Activated CD8-positive, alpha-beta memory T cell treated with anti-CD3 and anti-CD28 coated beads for 1 hour (primary cell): ENCODE measurements at places on chromosomes 6 and 20.

- no peak for DNase-seq
Observed at GRCh38 chr20:11918981-11919380, 1.3 kb downstream of the BTBD3 start.

GRCh38 chr6:127807806-127808517 is 92.9 kb downstream of the THEMIS start:
- DNase-seq = no peak

GRCh38 chr20:36312724-36313441 is 6.7 kb downstream of the DLGAP4 start:
- DNase-seq = no peak

GRCh38 chr6:20266851-20267608 is 54.8 kb upstream of the MBOAT1 start:
- no peak for DNase-seq

GRCh38 chr6:154450498-154450897 is 60.0 kb downstream of the CNKSR3 start:
- no peak for DNase-seq

DNA sequence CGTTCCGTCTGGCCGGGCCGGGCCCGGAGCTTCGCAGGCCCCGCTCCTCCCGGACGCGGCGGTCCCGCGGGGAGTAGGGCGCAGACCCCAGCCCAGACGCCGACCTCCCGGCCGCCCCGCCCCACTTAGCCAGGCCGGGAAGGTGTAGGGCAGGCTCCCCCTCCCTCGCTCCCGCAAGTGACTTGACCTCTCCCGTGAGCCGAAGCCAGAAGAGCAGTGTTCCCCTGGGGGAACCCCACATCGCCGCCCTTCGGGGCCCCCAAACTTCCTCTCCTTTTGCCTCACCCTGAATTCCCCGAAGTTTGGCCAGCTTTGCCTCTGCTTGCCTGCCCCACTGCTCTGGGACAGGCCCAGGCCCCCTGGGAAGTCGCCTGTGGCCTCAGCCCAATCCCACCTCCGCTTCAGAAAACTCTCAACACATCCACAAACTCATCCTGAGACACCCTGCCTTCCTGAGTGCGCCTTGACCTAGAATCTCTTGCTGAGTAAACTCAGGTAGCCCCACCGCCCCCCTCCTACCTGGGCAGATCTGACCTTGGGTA is 524 bp upstream of the NOL4L start:
- DNase-seq = no peak

- no peak for DNase-seq
Observed at GRCh38 chr6:4297348-4297747, 162.0 kb upstream of the ECI2 start.

- DNase-seq = no peak
Observed at GRCh38 chr6:161802231-161802630, 528.4 kb upstream of the AGPAT4 start.

DNA sequence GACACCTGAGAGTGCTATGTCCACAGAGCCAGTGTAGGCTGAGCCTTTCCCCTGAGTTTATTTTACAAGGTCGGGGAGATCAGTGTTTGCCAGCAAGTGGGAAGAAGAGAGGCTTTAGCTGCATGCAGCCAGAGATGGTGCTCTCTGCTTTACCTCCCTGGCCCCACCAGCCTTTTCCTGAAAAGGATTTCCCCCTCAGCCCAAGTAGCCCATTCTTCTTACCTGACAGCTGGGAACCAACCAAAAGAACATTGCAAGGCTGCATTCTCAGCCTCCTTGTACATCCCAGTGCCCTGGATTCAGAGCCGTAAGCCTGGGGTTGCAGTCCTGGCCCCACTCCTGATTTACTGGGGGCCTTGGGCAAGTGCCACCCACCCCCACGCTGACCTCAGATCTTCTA is 16.9 kb downstream of the SNPH start:
- no peak for DNase-seq

GRCh38 chr20:25081065-25081729 is 744 bp downstream of the VSX1 start:
- no peak for DNase-seq

- no peak for DNase-seq
Observed at GRCh38 chr6:20335872-20336271, 65.8 kb upstream of the E2F3 start.

DNA sequence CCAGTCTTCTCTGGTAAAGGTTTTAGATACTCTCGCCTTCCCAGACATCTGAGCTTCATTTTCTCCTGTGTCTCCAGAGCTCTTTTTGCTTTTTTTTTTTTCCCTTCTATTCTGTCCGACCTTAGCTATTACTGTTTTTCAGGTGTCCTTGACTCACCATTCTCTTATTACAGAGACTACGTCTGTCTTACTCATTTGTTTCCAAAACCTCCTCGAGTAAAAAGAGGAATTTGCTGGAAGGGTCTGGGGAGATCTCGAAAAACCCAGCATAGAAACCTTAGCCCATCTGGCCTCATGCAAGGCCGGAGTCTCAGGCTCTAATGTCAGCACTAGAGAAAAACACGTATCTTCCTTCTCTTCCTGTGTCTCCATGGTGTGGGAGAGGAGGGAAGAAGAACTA is 109.2 kb upstream of the CARMIL1 start:
- no peak for DNase-seq

- no peak for DNase-seq
Observed at GRCh38 chr20:39503902-39504709, 542.0 kb downstream of the DHX35 start.

GRCh38 chr20:63409066-63409833 is 48.1 kb upstream of the CHRNA4 start:
- no peak for DNase-seq

- DNase-seq = no peak
Observed at GRCh38 chr6:60671369-60671768, 1614.7 kb downstream of the KHDRBS2 start.

DNA sequence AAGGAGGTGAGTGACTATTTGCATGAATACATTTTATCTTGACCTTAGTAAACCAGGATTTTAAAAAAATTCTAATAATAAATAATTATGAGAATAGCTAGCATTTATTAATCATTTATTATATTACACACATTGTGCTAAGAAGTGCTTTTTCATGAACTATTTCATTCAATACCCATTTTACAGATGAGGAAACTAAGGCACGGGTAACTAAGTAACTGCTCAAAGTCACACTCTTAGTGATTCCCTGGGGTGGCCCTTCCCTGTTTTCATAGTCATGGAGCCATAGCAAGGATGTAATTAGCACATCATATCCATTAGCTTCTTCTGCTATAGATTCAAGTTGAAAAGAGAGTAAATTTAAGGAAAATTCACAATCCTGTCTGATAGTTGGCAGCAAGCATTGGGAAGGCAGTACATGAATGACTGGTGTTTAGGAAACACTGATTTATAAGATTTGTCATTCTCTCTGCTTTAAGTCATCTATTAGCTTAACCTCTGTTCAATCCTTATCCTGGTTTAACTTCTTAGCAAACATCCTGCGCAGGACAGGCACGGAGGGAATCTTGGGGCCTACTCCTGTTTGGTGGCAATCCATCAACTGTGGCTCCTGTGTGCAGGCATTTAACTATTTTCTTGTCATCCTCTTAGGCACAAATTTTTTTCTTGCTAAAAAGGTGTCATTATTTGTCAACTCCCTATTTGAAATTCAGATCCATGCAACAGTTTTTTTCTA is 68.3 kb downstream of the RIN2 start:
- DNase-seq = no peak

DNA sequence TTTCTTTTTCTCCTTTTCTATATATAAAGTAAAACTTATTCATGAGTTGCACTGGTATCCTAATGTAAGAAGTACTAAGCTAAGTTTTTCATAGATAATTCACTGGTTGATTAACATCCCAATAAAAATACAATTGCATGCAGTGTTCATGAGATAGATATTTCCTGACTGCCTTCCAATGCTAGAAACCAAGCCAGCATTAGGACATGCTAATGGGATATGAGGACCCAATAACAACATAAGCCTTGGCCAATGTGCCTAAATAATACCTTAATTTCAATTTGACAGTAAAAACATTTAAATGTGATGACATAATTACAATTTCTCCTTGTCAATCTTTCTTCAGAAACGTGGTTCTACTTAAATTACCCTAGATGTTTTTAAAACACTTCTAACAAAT is 152.7 kb downstream of the RNGTT start:
- DNase-seq = no peak

- no peak for DNase-seq
Observed at GRCh38 chr6:22411376-22412105, 114.7 kb upstream of the PRL start.

DNA sequence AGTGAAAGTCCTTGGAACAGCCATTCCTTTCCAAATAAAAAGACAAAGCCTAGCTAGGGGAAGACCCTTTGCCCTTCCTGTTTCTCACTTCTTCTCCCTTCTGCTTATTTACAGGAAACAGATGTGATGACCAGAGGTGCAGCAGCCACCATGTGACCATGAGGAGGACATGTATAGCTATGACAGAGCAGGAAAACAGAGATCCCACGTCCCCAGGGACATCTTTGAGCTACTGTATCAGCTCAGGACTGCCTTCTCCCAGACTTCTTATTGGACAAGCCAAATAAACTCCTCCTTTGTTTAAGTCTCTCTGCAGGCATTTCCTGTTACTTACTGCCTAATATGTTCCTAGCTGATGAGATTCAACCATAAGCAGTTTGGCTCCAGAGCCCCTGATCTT is 133.1 kb upstream of the MLN start:
- no peak for DNase-seq

DNA sequence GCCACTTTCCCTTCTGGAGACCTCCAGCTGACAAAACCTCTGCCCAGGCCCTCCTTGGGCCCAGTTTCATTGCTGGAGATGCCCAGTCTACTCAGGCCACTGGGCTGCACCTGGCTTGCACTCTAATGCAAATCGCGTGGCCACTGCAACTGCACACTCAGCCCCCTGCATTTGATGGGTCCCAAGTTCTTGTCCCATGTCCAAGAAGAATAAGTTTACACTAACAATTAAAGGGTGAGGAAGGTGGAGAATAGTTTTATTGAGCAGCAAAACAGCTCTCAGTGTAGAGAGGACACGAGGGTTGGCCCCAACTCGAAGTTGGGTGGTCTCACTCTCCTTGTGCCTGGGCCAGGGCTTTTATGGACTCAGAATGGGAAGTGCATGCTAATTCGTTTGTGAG is 31.9 kb upstream of the THEMIS start:
- DNase-seq = no peak

DNA sequence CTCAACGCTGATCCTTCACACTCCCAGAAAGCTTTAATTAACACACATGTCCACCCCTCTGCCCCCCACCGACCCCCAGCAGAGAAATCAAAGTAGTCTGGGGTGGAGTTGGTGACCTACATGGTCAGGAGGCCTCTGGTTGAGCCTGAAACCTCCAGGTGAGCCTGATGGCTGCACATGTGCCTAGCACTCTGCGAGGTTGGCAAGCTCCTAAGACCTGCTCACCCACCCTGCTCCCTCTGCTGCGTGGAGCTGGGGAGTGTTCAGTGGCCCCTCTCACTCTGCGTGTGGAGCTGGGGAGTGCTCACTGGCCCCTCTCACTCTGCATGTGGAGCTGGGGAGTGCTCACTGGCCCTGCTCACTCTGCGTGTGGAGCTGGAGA is 7.9 kb upstream of the YTHDF1 start:
- DNase-seq = no peak

- DNase-seq = no peak
Observed at GRCh38 chr6:47484616-47485015, 7.0 kb downstream of the CD2AP start.

DNA sequence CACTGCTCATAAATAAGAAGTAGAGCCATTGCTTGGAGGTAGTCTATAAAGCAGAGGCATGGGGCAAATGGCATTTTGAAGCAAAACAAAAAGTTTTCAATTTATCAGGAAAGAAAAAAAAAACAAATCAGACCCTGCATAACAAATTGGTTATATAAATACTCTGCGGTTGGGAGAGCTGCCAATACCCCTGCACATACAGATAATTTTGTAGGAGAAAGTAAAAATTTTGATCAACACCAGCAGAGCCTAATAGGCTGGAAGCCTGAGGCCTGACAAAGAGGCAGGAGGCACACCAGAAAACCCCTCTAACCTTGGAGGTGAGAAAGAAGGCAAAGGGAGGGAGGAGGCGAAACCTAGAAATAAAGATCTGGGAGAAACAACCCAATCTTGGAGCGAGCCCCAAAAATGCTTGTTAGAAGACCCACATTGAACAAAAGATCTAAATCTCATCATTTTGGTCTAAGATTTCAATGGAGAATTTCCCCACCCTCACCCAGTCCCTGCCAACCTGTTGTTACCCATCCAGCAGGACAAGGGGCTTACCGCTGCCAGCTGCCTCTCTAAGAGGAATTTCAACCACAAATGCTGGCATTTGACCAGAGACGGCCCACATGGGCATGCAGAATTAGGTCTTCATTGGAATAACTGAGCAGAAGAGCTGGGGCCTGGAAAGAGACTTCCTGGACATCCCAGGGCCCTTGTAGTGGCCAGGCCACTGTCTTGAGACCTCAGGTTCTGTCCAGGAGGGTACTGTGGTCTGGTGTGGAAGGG is 28.4 kb downstream of the FOXA2 start:
- no peak for DNase-seq

DNA sequence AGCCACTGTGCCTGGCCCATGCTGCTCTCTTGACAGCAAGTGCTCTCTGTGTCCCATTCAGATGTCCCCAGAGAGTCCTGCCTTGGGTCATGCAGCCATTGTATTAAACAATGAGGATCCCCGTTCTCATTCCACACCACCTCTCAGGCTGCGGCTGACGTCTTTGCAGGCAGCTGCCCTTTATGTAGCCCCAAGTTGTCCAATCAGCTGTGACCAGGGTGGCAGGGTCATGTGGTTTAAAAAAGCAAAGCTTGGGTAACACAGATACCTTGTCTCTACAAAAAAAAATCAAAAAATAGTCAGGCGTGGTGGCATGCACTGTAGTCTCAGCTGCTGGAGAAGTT is 13.2 kb downstream of the GCNT2 start:
- no peak for DNase-seq

DNA sequence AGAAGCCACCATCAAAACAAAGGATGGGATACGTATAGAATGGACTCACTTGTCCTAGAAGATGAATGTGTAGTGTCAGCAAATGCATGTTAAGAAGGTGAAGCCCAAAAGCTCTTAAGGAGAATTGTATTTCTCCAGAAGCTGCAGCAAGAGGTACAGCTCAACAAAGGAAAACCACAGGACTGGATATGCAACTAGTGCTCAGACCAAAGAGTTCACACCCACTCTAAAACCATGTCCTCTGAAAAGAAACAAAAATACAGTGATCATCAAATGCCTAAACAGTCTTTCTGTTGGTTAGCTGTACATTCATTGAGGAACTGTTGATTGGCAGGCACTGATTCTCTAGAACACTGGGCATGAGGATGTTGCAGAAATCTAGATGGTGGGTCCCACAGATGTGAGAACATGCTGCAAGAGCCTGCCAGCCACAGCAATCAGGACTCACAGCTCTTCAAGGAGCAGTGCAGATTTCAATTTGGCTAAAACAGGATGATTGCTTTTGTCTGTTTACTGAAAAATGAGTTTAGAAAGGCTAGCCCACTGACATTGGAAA is 94.6 kb downstream of the COL9A1 start:
- no peak for DNase-seq

DNA sequence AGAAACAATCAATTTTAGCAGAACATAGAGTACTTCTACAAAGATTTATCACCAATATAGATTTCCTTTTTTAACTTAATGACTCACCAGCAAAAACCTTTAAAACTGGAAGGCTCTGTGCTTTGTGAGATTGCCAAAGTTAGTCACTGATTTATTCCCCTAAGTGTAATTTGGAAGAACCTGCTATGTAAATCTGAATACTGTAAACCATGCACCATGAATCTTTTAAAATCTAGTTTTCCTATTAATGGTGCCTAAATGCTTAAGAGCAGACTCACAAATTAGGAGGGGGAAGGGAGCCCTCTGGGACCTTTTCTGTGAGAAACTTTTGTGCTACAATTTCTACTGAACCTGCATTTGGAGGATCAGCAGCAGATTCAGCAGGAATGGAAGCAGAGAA is 57.8 kb upstream of the PNRC1 start:
- no peak for DNase-seq

GRCh38 chr6:139895205-139895793 is 520.9 kb upstream of the CITED2 start:
- no peak for DNase-seq
